ENCODE measurements at places on chromosomes 7 and 10.

GRCh38 chr10:93030409-93030808 lies 30.2 kb upstream of the CYP26C1 start:
- DNase-seq, result no peak

DNA sequence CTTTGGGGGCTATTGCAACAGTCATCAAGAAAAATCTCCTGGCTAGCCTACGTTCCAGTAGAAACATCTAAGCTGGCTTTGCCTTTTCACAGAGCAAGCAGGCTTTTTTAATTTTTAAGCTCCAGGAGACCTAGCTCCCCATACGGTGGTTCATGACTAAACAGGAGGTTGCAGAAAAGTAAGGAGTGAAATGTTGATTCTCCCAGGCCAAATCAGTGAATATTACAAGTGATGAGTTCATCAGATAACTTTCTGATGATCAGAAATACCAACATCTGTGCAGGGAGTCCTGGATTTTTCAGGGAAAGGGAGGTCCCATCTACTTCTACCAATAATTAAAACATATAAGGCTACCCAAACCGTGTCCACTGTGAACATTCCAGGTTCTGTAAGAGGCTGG lies 477.3 kb upstream of the CELF2 start:
- no peak for DNase-seq

DNA sequence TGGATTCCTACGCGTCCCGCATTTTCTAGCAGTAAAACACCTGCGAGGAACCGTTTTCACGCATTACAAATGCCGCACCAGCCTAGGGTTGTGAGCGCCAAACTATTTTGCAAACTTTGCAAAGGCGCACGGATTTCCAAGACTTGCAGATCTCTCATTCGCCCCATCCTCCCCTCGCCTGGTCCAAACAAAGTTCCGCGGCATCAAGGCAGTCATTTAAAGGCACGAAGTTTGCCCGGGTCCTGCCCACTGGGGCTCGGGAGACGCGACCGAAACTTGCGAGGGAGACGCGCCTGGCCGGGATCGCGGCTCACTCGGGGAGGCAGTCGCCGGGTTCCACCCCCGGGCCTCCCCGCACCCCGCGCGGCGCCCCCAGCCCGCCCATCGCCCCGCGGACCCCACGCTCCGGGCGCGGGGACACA lies 613 bp downstream of the USP6NL start:
- peak; percentile 50 for DNase-seq

DNA sequence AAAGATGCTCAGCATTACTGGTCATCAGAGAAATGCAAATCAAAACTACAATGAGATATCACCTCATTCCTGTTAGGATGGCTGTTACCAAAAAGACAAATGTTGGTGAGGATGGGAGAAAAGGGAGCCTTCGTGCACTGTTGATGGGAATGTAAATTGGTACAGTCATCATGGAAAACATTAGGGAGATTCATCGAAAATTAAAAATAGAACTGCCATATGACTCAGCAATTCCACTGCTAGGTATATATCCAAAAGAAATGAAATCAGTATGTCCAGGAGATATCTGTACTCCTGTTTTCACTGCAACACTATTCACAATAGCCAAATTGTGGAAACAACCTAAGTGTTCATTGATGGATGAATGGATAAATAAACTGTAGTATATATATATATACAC lies 228.1 kb downstream of the ACTR3B start:
- DNase-seq, result no peak

- DNase-seq, result no peak
Measured at GRCh38 chr10:116836902-116837523, 12.3 kb upstream of the ENO4 start.

- no peak for DNase-seq
Measured at GRCh38 chr10:83680470-83680891, 458.8 kb upstream of the GHITM start.

DNA sequence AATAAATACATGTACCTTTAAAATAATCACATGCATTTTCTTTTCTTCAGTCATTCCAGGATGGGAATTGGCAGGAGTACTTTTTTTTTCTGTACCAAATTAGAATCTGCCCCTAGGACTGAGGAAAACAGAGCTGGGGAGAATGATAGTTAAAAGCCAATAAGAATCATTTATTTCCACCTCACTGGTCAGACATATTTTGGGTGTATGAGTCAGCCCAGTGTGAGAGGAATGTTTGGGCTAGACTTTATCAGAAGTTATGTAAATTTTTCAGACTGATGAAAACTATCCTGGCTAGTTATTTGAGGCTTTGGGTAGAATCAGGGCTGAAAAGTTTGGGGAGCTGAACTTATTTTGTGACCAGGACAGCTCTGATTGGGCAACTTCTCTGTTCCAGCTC lies 303.1 kb upstream of the NPSR1 start:
- no peak for DNase-seq

DNA sequence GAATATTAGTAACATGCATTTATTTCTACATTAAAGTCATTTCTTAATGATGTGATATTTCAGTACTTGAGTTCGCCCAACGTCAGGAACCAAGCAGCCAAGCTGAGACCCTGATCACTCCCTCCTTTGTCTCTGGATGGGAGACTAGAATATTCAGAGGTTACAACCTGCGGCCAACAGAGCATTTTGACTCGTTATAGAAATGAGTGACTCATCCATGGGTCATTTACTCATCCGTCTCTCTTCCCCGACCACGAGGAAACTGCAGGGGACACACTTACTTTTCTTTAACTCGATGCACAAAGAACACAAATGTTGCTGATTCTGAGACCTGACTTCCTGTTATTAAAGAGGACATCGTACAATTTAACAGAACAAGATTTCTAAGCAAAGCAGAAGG lies 343.3 kb downstream of the FRMD4A start:
- DNase-seq, result no peak

GRCh38 chr7:128945668-128946366 lies 8.1 kb downstream of the IRF5 start:
- DNase-seq, result no peak

DNA sequence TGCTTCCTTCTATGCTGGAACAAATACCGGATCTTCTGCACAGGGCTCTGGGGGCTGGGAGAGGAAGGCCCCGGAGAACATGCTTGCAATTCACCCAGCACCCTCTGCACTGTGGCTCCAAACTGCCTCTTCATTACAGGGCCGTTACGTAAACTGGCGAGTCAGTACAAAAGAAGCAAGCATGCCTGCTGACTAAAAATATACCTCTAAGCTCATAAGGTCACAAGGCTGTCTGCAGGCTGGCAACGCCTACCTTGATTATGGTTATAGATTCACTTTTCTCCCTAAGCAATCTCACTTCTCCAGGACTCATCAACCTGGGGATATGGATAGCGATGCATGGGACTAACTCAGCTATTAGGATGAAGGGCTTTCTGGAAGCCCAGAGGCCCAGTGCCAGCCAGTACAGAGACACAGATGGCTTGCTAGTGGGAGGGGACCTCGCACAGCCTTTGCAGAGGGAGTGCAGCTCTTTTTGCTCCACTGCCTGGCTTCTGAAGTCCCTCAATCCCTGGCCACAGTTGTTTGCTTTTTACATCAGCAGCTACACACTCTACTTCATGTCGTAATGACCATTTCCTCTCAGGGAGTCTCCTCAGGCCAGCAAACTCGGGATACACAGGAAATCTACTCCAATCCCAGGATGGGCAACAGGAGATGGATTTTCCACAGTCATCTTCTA lies 96.1 kb downstream of the SH3PXD2A start:
- no peak for DNase-seq

GRCh38 chr10:52994370-52994769 lies 221.8 kb upstream of the MBL2 start:
- no peak for DNase-seq

DNA sequence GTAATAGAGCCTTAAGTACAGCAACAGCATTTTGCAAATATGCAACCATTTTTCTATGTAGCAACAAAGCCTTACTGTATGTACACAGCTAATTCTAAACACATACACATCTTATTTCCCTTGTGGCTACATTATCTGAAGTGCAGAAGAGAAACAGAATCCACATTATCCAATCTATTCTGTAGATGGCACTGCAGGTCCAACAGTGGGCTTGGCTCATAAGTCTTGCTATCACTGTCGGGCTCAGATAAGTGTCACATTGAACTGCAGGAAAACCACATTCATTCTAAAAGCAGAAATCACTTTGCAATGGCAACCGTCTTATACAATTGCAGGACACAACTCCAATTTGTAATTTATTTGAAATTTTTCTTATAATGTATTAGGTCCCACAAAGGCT lies 109.8 kb upstream of the NOBOX start:
- DNase-seq, result no peak

GRCh38 chr7:88545663-88546062 lies 213.8 kb upstream of the ZNF804B start:
- DNase-seq, result no peak

DNA sequence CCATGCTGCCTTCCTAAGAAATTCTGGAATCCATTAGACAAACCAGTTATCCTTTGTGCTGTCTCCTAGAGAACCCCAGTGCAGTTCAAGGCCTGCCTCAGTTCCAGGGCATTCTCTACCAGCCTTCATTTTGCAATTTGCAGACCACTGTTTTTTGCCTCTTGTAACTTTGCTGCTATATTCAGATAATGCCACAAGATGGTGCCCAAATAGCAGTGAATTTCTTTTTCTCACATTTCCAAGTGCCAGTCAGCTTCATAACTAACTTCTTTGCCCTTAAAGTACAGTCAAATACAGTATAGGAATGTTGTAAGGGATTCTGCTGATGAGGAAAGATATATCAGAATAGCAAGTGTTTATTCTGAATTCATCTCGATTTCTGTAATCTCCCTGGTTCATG lies 25.2 kb downstream of the LOXL4 start:
- no peak for DNase-seq

DNA sequence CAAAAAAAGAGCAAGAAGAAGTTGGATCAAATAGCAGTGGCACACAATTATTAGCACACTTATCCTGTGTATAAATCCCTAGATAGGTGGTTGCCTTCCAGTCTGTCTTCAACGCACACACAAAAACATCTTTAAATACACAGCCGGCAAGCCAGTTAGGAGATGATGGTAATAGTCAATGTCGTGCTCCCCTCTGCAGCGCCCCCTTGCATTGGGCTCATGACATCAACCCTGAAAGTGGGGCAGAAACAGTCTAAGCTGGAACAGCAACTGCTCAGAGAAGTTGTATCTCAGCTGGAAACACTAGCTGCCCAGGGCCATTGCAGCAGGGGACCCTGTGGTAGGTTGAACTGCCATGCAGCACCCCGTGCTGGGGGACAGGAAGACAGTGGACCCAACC lies 179.5 kb upstream of the YAE1 start:
- DNase-seq, result no peak

DNA sequence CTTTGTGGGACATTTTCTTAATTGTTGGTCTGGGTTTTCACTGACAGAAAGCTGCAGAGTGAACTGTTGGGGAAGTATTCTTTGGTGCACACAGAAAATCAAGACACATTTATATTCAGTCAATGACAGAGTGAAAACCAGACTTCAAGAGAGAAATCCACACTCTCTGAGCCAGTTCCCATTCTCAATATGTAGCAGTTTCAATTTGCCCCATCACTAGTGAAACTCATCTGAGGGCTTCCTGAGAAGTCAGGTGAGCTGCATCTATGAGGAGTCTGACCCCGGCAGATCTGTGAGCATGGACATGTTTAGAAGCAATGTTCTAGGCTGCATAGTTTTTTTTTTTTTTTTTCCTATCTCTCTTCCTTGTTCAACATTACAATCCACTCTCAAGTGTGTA lies 163.7 kb upstream of the AHR start:
- no peak for DNase-seq

DNA sequence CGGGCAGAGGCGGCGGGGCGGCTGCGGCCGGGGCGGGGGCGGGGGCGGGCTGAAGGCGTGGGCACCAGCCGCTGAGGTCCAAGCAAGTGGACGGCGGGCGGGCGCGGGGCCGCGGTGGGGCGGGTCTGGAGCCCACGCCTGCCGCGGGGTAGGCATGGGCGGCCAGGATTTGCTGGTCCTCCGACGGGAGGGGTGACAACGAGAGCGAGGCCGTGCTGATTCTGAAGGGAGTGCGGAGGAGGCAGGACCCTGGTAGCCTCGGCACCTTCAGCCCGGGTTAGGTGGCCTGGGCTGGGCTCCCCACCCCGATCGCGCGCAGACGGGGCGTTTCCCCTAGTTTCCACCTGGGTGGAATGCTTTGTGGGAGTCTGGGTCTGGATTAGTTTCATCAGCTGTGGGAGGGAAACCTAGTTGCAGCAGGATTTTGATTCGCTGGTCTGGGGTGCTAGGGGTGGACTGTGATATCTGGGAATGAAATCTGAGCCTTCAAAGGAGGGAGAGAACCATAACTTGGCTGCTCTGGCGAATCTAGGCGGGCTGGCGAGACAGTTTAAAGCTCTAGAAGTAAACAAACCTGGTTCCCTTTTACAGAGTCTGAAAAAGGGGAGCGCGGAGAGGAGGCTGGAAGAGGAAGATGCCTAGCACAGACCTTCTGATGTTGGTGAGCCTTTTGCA lies 609 bp downstream of the SGPL1 start:
- DNase-seq, result peak; percentile 55

DNA sequence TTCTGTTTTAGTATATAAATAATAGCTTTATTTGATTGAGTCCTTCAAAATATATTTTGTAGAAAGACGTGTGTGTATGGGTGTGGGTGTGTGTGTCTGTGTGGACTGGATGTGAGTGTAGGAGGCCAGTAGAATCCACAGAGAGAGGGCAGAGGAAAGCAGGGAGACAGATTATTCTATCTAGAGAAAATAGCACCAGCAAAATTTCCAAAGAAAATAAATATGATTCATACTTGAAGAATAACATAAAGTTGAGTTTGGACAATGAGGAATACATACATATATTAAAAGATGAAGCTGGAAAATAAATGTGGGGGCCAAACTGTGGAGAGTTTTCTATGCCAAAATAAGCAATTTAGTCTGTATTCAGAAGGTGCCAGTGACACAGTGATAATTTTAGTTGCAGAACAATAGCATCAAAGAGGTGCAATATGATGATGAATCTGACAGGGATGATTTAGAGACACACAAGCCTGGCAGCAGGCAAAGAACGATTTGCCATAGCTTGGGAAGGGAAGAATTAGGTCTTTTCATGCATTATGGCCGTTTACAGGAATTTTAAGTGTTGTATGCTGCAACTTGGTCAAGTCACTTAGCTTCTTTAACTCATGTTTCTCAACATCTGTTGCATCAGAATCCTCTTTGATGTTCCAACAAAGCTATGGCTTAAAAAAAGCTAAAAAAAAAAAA lies 121.3 kb downstream of the SEMA3A start:
- no peak for DNase-seq

DNA sequence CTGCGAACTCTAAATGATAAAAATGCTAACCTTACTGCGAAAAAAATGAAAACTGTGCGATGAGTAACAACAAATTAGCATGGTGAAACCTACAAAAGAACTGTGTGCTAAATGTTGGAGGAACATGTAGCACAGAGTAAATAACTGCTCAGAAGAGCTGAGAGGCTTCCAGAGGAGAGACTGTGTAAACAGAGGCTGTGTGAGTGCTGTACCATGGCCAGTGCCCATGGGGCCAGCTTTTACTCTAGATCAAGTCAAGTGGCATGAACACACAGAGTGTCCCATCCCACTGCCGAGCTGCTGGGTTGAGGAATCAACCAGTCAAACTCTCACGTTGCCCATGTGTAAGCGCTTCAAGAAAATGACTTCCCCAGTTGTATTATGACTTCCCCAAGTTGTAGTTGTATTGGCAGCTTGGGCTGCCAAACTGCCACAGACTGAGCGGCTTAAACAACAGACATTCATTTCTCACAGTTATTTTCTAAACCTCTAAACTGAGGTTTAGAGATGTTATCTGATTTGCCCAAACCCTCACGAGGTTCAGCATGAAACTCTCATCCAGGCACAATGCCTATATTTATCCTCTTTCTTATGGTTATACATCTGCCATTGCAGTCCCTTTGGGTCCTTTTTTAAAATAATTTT lies 270.7 kb downstream of the ABCA13 start:
- no peak for DNase-seq

GRCh38 chr7:113652501-113652900 lies 266.3 kb downstream of the PPP1R3A start:
- no peak for DNase-seq

GRCh38 chr10:93180482-93180931 lies 106.8 kb downstream of the CYP26A1 start:
- no peak for DNase-seq

Data from activated T-cell treated with anti-CD3 and anti-CD28 coated beads, Interleukin-2, amount 50 U/mL, for 1 hour (primary cell).